Activated CD8-positive, alpha-beta T cell treated with anti-CD3 and anti-CD28 coated beads for 36 hours (primary cell): ENCODE measurements at places on chromosomes 16 and 17. TPM values are rescaled to one million over a fixed set of nuclear protein-coding genes. Genes with fewer than 3 reads are reported as not detected.

DNA sequence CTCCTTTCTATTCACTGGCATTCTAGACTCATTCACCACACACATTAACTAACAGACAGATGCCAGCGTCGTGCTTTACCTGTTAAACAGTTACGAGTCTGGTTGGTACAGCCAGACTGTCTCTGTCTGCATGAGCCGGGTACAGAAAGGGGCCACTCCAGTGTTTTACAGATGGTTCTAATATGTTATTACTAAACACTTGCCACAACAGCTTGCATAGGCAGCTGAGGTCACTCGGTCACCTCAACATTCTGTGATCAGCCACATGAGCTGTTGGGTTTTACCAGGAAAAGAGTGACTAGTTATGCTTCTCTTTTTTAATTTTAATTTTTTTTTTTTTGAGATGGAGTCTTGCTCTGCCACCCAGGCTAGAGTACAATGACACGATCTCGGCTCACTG lies 25.2 kb downstream of the CD300A start:
- no peaks in the 10 kb centered on the region for H3K27me3 ChIP-seq
- DNase-seq: no peak
- no peak overlapping the region for H3K4me3 ChIP-seq
- peaks cover 3% of the 10 kb centered on the region for H3K4me1 ChIP-seq

DNA sequence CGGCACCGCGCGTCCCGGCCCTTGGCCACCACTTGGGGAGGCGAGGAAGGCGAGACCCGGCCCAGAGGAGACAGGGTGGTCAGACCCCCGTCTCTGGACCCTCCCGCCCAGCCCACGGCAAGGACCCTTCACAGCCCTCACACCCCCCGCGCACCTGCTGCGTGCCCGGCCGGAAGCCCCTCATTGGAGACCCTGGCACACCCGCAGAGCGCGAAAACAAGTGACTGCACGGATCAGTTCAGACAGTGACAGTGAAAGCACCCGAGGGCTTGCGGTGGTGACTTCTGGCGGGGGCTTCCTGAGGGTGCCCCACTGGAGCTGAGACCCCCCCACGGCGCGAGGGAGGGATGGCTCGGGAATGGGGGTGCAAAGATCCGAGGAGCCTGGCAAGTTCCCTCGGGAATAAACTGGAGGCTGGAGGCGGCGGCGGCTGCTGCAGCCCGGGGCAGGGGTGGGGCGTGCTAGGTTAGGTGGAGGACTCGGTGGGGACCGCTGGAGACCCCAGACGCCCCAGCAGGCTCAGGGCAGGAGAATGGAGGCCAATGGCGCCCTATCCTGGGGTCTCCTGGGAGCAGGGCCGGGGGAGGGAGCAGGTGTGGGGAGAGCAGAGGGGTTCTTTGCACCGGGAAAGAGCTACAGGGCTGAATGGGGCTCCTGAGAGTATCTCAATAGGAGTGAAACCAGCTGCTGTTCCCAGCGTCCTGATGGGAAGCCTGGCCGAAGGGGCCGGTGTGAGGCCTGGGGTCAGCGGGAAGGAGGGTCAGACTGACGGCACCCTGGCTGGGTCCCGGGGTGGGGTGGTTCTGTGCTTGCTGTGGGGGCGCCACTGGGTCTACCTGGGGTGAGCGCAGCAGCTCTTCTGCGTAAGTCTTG lies 824 bp upstream of the FBXL16 start:
- no peak for DNase-seq
- H3K4me1 ChIP-seq: no peaks in the 10 kb centered on the region
- no peaks in the 10 kb centered on the region for H3K36me3 ChIP-seq
- no peak overlapping the region for H3K4me3 ChIP-seq

GRCh38 chr16:66605979-66606751 lies 1.7 kb downstream of the CMTM3 start:
- H3K4me1 ChIP-seq: peaks cover 40% of the 10 kb centered on the region
- H3K36me3 ChIP-seq: peaks cover 21% of the 10 kb centered on the region
- peak overlapping the region; percentile 71 for H3K27ac ChIP-seq
- peak overlapping the region; percentile 70 for H3K4me3 ChIP-seq
- DNase-seq: peak; percentile 33

DNA sequence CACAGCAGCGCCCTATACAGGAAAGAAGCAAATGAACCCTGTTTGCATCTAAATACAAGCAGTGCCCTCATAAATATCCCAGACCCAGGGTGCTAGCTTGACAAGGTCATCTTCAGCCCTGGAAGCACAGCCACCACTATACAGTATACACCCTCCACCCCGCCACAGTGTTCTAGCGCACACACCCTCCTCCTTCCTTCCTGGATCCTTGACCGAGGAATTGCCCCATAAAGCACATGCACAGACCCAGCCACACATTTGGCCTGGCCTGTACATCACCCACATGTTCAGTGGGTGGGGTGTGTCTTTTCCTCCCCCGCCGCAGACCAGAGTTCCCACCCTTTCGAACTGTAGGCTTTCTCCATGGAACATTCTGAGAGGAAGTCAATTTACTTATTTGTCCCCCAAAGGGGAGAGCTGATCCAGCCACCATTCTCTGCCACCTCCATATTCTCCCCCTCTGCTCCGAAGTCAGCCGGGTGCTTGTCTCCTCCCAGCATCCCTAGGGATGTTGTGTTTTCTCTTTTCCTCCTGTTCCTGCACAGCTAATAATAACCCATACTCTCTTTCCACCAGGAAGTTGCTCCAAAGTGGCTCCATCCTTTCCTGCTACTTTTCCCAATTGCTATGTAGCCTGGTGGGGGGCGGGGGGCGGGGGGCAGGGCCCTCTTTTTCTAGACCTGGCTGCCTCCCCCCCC lies 6.6 kb downstream of the ABI3 start:
- DNase-seq: no peak
- H3K36me3 ChIP-seq: peaks cover 71% of the 10 kb centered on the region
- peak overlapping the region; percentile 45 for H3K4me3 ChIP-seq
- peaks cover 76% of the 10 kb centered on the region for H3K4me1 ChIP-seq
- no peaks in the 10 kb centered on the region for H3K27me3 ChIP-seq

- H3K4me3 ChIP-seq: no peak overlapping the region
- H3K27ac ChIP-seq: no peak overlapping the region
- no peaks in the 10 kb centered on the region for H3K4me1 ChIP-seq
- no peak for DNase-seq
These were observed 185.9 kb upstream of the MAF start for GRCh38 chr16:79786389-79786788.

GRCh38 chr16:49788572-49788971 lies 67.3 kb downstream of the ZNF423 start:
- H3K27me3 ChIP-seq: no peaks in the 10 kb centered on the region
- H3K4me1 ChIP-seq: no peaks in the 10 kb centered on the region
- H3K4me3 ChIP-seq: no peak overlapping the region
- DNase-seq: no peak

DNA sequence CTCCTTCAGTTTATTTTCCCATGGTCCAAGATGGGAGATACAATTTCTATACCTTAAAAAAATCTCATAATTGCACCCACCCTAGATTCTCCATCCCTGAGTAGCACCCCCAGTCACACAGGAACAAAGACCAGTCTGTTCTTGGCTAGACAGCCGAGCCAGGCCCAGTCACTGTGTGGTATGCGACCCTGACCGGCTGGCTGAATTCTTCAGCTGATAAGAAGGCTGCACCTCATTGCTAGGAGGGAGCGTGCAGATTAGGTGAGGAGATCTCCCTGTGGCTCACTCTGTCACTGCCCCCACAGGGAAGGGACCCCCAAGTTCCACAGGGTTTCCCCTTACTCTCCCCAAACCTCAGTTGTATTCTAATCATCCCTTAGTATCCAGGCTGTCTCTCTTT lies 138.7 kb downstream of the SALL1 start:
- no peaks in the 10 kb centered on the region for H3K4me1 ChIP-seq
- H3K36me3 ChIP-seq: no peaks in the 10 kb centered on the region
- DNase-seq: no peak
- H3K4me3 ChIP-seq: no peak overlapping the region
- no peak overlapping the region for H3K27ac ChIP-seq

DNA sequence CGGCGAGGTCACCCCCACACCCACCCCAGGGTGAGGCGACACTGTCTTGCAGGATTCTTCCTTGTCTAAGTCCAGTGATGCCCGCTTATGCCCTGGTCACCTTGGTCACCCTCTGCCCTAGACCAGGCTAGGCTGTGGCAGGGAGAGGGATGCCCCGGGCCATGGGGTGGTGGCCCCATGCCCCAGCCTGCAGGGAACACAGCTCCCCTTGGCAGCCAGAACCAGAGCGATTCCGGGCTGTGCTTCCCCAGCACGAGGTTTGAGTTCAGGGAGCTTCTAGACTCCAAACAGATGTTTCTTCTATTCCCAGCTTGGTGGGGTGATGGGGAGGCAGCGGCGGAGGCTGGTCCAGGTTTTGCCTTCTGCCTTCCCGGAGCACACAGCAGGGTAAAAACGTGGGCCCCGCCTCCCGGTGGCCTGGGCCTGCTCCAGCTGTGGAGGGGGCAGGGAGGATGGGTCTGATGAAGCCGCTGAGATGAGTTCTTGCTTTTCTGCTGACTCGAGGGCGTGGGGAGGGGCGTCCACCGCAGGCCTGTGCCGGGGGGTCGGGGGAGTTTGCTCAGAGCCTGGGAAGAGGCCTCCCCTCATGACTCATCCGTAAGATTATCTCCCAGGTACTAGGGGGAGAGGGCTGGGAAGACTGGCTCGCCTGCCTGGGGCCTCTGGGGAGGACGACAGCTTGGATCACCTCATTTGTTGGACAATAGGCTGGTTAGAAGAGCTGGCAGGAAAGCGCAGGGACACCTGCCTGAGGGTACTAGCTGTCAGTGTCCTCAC lies 15.4 kb downstream of the SMTNL2 start:
- peaks cover 4% of the 10 kb centered on the region for H3K4me1 ChIP-seq
- peaks cover 3% of the 10 kb centered on the region for H3K27me3 ChIP-seq
- no peak overlapping the region for H3K4me3 ChIP-seq
- no peak for DNase-seq

DNA sequence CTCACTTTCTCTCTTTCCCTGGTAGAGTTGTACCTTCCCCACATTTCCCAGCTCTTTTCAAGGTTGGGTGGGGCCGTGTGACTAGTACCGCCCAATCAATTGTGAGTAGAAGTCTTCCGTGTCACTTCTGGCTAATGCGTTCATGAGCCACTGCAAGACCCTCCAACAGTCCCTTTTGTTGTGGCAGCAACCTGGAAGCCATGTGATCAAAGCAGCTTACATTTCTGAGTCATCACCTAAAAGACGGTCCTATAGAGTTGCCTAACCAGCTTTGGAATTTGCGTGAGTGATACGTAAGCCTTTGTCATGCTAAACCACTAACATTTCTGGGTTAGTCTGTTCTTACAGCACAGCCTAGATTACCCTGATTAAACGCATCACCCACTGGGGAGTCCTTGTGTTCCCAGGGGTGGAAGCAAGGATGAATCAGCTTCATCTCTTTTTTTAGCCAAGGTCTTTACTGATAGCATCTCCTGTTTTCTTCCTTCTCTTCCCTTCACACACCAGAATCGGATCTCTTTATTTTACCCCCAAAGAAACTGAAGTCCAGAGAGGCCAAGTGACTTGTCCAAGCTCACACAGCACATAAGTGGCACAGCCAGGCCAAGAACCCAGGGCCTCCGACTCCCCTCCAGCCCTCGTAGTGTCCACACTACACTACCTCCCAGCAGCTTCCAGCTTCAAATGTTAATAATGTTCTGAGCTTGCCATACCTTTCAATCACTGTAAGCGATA lies 366.3 kb upstream of the XYLT1 start:
- no peak for DNase-seq
- no peak overlapping the region for H3K4me3 ChIP-seq
- H3K27me3 ChIP-seq: peaks cover 3% of the 10 kb centered on the region
- H3K27ac ChIP-seq: no peak overlapping the region

GRCh38 chr16:23464196-23464595 lies 11.2 kb upstream of the COG7 start:
- no peak overlapping the region for H3K4me3 ChIP-seq
- no peaks in the 10 kb centered on the region for H3K4me1 ChIP-seq
- peaks cover 12% of the 10 kb centered on the region for H3K36me3 ChIP-seq
- H3K27ac ChIP-seq: no peak overlapping the region
- DNase-seq: no peak
- H3K27me3 ChIP-seq: no peaks in the 10 kb centered on the region

- DNase-seq: no peak
- H3K4me1 ChIP-seq: peaks cover 6% of the 10 kb centered on the region
- H3K27me3 ChIP-seq: peaks cover 12% of the 10 kb centered on the region
- no peak overlapping the region for H3K4me3 ChIP-seq
- H3K36me3 ChIP-seq: no peaks in the 10 kb centered on the region
These were observed 7.7 kb downstream of the CDH1 start for GRCh38 chr16:68744744-68745280.

GRCh38 chr17:35314415-35315216 lies 58.8 kb downstream of the SLFN11 start:
- H3K27ac ChIP-seq: peak overlapping the region; percentile 94
- no peaks in the 10 kb centered on the region for H3K27me3 ChIP-seq
- no peaks in the 10 kb centered on the region for H3K36me3 ChIP-seq
- peak overlapping the region; percentile 86 for H3K4me3 ChIP-seq
- no peak for DNase-seq

- H3K4me1 ChIP-seq: no peaks in the 10 kb centered on the region
- H3K4me3 ChIP-seq: no peak overlapping the region
- peak; percentile 33 for DNase-seq
- H3K27me3 ChIP-seq: peaks cover 30% of the 10 kb centered on the region
- no peak overlapping the region for H3K27ac ChIP-seq
These were observed 19.0 kb upstream of the MON1B start for GRCh38 chr16:77171745-77172635.

DNA sequence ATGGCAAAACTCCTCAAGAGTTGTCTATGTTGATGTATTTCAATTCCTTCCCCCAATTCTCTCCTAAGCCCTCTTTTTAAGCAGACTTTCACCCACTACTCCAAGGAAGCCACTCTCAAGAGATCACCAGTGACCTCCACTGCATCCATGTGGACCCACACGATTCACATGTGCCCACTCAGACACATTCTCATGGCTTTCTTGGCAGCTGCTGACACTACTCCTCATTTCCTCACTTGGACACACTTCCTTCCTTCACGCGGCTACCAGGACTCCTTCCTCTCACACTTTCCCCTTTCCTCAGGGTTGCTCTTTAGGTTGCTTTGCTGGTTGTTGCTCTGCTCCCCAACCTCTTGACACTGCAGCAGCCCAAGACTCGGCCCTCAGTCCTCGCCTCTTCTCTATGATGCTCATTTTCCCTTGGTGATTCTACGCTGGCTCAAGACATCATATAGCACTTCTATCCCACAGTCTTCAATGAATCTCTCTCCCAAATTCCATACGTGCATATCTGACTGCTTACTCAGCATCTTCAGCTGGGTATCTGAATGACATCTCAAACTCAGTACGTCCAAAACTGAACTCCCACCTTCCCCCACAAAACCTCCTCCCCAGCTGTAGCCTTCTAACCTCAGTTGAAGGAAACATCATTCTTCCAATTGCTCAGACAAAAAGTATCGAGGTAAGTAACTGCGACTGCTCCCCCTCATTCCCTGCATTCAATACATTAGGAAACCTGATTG lies 28.2 kb downstream of the HELZ start:
- peaks cover 22% of the 10 kb centered on the region for H3K4me1 ChIP-seq
- no peak overlapping the region for H3K4me3 ChIP-seq
- no peaks in the 10 kb centered on the region for H3K27me3 ChIP-seq
- H3K27ac ChIP-seq: no peak overlapping the region

The MEOX1 gene
- total RNA-seq: 0.47 TPM

The ATAD5 gene
- total RNA-seq: 35.0 TPM

The CCNF gene
- 43.5 TPM for total RNA-seq

The KRTAP4-12 gene
- not detected for total RNA-seq
